SJCRH30 (cell line): ENCODE measurements at places on chromosomes 6 and 20. TPM values are rescaled to one million over a fixed set of nuclear protein-coding genes. Genes with fewer than 3 reads are reported as not detected.

- H3K36me3 ChIP-seq: no peaks in the 10 kb centered on the region
- no peak for DNase-seq
- H3K4me3 ChIP-seq: no peak overlapping the region
- H3K4me1 ChIP-seq: no peaks in the 10 kb centered on the region
Observed at GRCh38 chr6:49839957-49840356, 26.4 kb downstream of the CRISP1 start.

- H3K27me3 ChIP-seq: no peaks in the 10 kb centered on the region
- H3K36me3 ChIP-seq: no peaks in the 10 kb centered on the region
- peak overlapping the region; percentile 2 for H3K4me3 ChIP-seq
- H3K27ac ChIP-seq: peak overlapping the region; percentile 80
- H3K4me1 ChIP-seq: peaks cover 50% of the 10 kb centered on the region
Observed at GRCh38 chr20:48398506-48399449, 429.0 kb downstream of the PREX1 start.

LPA gene
- not detected in 2 replicates for total RNA-seq

CST4 gene
- not detected in 2 replicates for total RNA-seq
